LHCN-M2 (cell line): ENCODE measurements at places on chromosomes 3 and 15. TPM values are rescaled to one million over a fixed set of nuclear protein-coding genes. Genes with fewer than 3 reads are reported as not detected.

DNA sequence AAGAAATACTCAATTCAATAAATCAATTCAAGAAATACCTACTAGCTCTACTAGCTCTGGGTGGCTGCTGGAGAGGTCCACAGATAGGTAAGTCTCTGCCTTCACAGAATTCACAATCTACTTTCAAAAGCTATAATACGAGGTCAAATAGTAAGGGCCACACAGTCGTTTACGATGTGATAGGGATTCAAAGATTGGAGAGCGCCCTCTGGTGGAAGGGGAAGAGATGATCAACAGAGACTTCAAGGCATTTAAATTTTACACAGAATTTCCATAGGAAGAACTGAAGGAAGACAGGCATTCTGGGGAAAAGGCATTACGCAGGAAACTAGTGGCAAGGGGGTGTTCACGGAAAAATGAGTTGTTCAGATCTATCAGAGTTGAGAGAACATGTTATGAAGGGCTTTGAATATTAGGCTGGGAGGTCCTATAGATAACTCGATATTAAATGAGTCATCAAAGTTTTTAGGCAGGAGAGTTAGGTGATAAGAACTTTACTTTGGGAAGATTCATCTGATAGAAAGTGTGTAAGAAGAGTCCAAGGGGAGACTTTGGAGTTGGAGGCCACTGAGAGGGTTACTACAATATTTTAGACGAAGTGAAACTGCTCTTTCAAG lies 128.8 kb downstream of the FRMD5 start:
- DNase-seq = peak; percentile 76

- no peak for DNase-seq
These were observed 41.1 kb upstream of the UBE2E2 start for GRCh38 chr3:23161896-23162570.

GRCh38 chr3:12973827-12974226 lies 99.4 kb downstream of the IQSEC1 start:
- no peak for DNase-seq

- peak; percentile 12 for DNase-seq
These were observed 9.3 kb downstream of the ARPP19 start for GRCh38 chr15:52559575-52559974.

DNA sequence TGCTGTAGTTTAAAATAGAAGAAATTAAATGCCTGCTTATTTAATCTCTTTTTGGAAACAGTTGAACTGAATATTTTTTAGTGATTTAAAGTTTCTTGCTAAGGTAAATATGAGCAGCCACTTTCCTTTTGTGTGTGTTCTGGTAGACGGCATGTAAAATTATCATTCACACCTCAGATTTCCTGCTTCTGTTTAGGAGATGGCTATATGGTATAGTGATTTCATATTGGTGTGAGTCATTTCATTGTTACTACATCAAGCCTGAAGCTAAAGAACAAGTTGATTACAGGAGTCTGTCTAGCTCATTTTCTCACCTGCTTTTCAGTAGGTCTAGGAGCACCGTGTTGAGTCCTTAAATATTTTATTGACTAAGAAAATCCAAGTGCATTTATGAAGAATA lies 2.2 kb downstream of the LRCH3 start:
- DNase-seq = no peak

DNA sequence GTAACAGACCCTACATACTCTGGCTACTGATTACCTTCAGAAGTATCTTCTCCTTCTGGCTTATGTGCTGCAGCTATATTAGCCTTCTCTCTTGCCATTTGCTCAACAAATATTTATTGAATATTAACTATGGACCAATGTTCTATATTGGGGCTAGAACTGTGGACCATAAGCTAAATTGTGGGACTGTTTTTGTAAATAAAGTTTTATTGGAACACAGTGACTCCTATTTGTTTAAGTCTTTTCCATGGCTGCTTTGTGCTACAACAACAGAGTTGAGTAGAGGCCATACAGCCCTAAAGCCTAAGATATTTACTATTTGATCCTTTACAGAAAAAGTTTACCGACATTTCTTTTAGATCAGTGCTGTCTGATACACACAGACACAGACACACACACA lies 20.3 kb upstream of the XIRP1 start:
- no peak for DNase-seq

DNA sequence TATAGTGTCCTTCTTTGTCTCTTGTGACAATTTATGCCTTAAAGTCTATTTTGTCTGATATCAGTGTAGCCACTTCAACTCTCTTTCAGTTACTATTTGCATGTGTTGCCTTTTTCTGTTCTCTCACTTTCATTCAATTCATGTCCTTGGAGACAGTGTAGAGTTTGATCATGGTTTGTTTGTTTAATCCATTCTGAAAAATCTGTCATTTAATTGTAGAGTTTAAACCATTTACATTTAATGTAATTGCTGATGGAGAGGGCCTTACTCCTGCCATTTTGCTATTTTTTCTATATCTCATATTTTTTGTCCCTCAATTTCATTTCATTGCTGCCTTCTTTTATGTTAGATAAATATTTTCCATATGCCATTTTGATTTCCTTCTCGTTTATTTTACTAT lies 42.3 kb downstream of the LSM3 start:
- no peak for DNase-seq

DNA sequence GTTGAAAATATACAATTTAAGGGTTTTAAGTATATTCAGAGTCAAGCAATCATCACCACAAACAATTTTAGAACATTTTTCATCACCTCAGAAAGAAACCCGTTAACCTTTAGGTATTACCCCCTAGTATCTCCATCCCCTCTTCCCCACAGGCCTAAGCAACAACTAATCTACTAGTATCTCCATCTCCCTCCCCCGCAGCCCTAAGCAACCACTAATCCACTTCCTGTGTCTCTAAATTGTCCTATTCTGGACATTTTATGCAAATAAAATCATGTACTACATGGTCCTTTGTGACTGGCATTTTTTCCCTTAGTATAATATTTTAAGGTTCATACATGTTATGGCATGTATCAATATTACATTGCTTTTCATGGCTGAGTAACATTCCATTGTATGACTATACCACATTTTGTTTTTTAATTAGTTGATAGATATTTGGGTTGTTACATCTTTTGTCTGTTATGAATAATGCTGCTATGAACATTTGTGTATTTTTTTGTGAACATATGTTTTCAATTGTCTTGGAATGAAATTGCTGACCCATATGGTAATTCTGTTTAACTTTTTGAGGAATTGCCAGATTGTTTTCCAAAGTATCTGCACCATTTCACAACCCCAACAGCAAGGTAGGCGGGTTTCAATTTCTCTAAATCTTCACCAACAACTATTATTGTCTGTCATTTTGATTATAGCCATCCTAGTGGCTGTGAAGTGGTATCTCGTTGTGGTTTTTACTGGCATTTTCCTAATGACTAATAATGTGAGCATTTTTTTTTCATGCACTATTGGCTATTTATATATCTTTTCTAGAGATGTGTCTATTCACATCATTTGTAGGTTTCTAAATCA lies 215.6 kb upstream of the CD96 start:
- peak; percentile 34 for DNase-seq

- no peak for DNase-seq
These were observed 27.2 kb downstream of the PRKCD start for GRCh38 chr3:53188136-53188685.

DNA sequence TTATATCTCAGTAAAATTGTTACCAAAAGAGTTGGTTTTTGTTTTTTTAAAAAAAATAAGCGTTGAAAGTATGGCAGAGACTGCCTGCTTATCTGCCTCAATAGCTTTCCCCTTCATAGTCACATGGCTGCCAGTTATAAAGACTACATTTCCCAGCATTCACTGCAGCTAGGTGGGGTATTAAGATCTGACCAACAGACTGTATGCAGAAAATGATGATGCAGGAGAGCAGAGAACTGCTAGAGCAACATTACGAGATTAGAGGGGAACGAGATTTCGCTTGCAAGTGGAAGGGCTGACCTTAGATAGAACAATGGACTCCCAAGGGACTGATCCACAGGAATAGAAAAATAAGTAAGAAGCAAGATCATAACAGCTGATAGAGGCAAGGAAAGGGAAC lies 14.3 kb downstream of the RHOA start:
- DNase-seq = peak; percentile 68

DNA sequence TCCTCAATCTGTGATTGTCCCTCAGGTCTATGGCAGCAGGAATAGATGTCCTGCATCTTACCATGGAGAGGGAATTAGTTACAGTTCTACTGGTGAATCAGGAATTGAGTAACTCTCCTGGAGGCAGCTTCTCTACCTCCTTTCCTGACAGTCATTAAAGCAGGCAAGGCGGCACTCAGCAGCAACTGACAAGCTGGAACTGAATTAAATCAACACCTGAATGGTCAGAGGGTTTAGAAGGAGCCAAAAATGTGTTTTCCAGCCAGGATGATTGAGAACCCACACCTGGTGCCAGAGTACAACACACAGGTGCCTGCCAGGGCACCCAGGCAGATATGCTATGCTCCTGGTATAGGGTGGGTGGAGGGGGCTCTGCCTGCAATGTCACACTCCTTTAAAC lies 43.1 kb upstream of the TIPARP start:
- no peak for DNase-seq

GRCh38 chr15:51731549-51732267 lies 5.7 kb downstream of the LYSMD2 start:
- DNase-seq = no peak

Gene ERICH6
- total RNA-seq = 0.11 and 0.38 TPM in 2 replicates

Gene AAGAB
- 51.8 and 57.0 TPM in 2 replicates for total RNA-seq

Gene CISH
- 0.58 and 1.6 TPM in 2 replicates for total RNA-seq

Gene PRKCD
- total RNA-seq = 4.4 and 8.0 TPM in 2 replicates

Gene GPR149
- total RNA-seq = not detected in 2 replicates

Gene SLC22A13
- 0.29 and 1.2 TPM in 2 replicates for total RNA-seq
